ENCODE measurements at places on chromosomes 2 and 18.
A peak's percentile ranks its signal among the peaks of the same experiment; 100 is the strongest.

- peak; percentile 57 for DNase-seq
Measured at GRCh38 chr2:72573232-72573631, 252.6 kb downstream of the EXOC6B start.

DNA sequence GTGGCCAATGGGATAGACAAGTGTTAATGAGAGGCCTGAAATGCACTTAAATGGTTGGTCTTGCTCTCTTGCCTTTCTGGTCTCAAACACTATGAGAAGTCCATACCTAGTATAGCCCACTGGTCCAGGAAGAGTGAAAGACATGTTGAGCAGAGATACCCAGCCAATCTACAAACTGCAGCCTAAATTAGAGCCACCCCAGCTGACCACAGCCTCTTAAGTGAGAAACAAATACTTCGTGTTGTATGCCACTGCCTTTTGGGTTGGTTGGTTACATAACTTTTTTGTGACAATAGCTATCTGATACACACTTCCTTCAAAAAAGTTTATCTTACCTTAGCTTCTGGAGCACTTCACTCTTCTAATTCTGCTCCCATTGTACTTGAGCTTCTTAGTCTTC is 8.8 kb upstream of the EXOC6B start:
- no peak for DNase-seq

- no peak for DNase-seq
Measured at GRCh38 chr2:17070711-17071110, 405.1 kb upstream of the CYRIA start.

DNA sequence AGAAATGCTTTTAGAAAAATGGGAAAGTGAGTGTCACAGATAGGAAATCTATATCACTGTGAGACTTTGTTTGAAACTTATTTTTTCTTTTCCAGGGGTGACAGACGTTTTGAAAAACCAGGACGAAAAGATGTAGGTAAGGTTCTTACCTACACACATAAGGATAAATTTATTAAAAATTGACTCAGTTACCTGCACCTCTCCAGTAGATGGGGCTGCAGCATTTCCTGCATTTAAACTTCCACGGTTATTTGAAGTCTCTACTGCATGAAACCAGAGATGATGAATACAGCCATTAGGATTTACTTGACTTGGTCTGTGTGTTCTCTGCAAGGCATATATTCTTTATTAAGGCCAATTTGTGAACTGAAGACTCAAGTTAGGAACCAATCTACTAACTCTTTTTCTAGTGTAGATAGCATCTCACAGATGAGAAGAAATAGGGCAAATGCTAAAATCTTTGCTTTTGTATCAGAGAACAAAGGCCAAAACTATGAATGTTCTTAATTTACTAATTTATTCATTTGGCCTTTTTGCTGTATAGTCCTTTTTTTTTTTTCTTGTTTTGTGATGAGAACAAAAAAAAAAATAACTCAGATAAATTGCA is 15.0 kb downstream of the KCNJ13 start:
- DNase-seq = peak; percentile 46

DNA sequence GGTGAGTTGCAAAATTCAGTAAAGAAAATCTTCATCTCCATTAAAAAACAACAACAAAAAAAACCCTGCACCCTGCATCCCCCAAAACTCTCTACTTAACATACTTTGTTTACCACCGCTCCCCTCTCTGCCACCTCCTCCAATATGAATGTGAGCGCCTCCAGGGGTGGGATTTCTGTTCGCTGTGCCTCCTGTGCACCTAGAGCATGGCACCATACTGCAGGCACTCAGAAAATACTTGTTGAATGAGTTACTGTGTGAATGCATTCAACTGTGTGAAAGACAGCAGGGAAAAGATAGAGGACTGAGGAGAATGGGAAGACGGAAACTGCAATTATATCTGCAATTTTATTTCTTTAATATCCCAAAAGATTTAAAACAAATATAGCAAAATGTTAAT is 4.5 kb downstream of the CEBPZ start:
- no peak for DNase-seq

GRCh38 chr2:20488782-20489181 is 41.9 kb downstream of the RHOB start:
- no peak for DNase-seq

GRCh38 chr18:37457341-37457740 is 108.3 kb downstream of the CELF4 start:
- DNase-seq = no peak

DNA sequence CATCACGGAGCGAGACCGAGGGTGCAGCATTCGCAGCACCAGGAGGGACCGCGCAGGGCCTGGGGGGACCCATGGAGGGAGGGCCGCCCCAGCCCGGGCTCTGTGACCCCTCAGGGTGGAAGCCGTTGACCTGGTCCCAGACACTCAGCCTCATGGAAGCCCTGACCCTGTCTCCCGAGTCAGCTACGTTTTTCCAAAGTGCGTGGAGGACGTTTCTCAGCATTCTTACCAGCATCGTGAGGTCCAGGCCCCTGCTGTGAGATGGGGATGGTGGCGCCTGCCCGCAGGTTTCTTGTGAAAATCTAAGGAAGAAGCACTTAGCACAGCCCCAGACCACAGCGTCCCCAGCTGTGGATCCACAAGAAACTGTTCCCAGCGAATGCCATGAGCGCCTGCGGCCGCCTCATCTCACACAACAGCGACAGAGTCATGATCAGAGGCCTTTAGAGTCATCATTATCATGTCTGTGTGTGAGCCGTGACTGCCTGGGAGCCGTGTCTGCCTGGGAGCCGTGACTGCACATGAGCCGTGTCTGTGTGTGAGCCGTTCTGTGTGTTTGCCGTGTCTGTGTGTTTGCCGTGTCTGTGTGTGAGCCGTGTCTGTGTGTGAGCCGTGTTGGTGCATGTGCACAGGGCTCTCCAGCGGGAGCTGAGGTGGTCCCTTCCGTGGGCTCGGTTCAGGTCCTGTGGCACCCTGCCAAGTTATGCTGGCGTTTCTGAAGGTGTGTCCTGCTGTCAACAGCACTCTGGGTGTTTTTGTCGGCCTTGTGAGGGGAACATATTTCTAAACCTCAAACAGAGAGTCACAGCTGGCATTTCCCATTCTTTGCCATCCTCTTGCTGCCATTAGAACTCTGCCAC is 49.2 kb upstream of the KCNG2 start:
- DNase-seq = no peak

GRCh38 chr2:73823916-73824523 is 4.7 kb upstream of the STAMBP start:
- peak; percentile 81 for DNase-seq

DNA sequence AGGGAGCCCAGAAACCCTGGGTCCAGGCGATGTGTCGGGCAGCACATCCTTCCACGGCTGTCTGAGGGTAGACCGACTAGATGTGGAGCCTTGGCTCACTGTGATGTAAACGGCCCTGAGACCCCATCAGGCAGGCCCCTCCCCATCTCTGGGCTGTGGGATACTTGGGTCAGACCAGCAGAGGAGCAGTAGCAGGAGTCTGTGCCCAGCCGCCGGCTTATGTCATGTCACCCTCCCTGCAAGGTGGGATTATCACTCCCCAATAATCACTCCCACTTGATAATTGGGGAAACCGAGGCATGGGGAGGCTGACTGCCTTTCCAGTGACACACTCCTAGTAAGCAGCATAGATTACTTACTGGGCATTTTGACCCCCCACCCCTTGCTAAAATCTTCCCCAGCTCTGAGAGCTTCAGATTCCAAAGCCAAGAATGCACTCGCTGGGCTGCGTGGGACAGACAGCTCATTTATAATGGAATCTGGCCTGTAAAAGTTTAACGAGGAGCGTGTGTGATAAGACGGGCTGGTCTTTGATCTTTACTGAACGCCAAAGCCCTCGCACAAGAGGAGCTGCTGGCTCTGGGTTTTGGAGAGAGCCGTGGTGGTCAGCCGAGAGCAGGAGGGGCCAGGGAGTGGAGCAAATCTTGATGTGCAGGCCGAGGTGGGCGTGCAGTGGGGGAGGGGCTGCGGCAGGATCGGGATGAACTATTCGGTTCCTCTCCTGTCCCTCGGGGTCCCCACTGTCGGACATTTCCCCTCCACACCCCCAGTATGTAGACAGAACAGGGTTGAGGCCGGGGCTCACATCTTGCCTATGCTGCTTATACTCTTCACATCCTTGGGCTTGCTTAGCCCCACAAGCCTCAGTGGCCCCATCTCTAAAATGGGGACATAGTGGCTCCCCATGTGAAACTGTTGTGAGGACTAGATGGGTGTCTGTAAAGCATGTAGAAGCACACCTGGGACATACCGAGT is 200.0 kb downstream of the GLI2 start:
- DNase-seq = peak; percentile 98

- no peak for DNase-seq
Measured at GRCh38 chr2:63051795-63052333, 1.2 kb downstream of the OTX1 start.

GRCh38 chr2:10452312-10452711 is 4.2 kb upstream of the ODC1 start:
- DNase-seq = peak; percentile 89

- no peak for DNase-seq
Measured at GRCh38 chr2:128490881-128491691, 172.4 kb upstream of the HS6ST1 start.

DNA sequence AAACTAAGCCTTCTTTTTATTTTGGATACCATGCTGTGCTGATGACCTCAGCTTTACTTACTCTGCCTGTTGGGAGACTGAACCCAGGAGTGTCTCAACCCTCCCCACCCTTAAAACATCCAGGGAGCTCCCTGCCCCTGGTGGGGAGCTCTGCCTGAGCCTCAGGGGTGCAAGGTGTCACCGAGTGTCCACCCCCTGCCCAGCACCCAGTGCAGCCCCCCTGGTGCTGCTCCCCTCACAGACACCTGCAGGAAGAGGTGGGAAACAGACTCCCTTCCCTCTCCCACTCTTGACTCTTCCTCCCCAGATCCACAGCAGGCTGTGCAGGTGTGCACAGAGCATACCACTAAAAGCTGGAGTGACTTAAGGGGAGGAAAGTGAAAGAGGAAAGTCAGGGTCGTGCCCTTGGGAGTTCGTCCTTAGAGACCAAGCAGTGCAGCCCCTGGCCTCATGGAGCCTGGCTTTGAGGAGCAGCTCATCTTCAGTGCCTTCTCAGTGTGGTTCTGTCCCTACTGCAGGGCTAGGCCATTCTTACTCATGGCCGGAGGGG is 51.3 kb downstream of the MYO7B start:
- no peak for DNase-seq

- no peak for DNase-seq
Measured at GRCh38 chr2:24330161-24330560, 30.2 kb downstream of the ITSN2 start.

DNA sequence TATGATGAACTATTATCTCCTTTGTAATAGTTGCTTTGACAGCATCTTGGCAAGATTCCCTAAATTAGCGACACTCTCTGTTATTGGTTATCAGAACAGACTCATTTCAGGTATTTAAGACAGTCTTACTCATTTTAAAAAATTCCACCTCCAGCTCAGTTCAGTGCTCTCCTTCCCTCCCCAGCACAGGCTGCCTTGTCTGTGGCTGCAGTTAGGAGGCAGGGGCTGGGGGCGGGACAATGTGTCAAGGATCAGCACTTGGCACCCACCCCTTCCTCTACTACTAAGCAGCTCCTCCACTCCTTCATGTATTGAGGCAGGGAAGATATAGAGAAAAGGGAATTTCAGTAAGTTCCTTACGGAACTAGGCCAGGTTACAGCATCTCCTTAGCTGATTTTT is 85.0 kb downstream of the VSNL1 start:
- no peak for DNase-seq

GRCh38 chr18:55300936-55301531 is 287.0 kb downstream of the TCF4 start:
- DNase-seq = peak; percentile 53

DNA sequence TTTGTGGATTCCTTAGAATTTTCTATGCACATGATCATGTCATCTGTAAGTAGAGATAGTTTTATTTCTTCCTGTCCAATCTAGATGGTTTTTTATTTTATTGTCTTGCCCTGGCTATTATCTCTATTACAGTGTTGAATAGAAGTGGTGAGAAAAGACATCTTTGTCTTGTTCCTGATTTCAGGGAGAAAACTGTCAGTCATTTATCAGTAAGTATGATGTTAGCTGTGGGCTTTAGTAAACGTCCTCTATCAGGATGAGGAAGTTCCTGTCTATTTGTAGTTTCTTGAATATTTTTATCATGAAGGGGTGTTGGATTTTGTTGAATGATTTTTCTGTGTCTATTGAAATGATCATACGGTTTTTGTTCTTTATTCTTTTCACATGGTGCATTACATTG is 5.3 kb downstream of the PLEKHH2 start:
- DNase-seq = no peak

All from EH (cell line).